ENCODE measurements at places on chromosomes 2 and 18. TPM values are rescaled to one million over a fixed set of nuclear protein-coding genes. Genes with fewer than 3 reads are reported as not detected.

NT5DC4 gene
- not detected for total RNA-seq

NT5C1B gene
- not detected for total RNA-seq

EFEMP1 gene
- total RNA-seq: 44.2 TPM

GREB1L gene
- total RNA-seq: 3.8 TPM

PLEKHH2 gene
- total RNA-seq: 1.5 TPM

STARD6 gene
- total RNA-seq: not detected

PRSS56 gene
- total RNA-seq: 0.13 TPM

REEP1 gene
- total RNA-seq: 0.88 TPM

HOXD9 gene
- total RNA-seq: 1.3 TPM

TUBB8B gene
- not detected for total RNA-seq

DOK6 gene
- not detected for total RNA-seq

GKN2 gene
- total RNA-seq: 1.9 TPM

CFAP53 gene
- total RNA-seq: 0.38 TPM

SNORC gene
- total RNA-seq: 2.4 TPM

ACTG2 gene
- 0.30 TPM for total RNA-seq

RFX8 gene
- not detected for total RNA-seq

TLX2 gene
- total RNA-seq: 0.31 TPM

DNPEP gene
- 62.6 TPM for total RNA-seq

PRKCE gene
- 10.4 TPM for total RNA-seq

PPM1B gene
- 39.9 TPM for total RNA-seq

CNGA3 gene
- total RNA-seq: not detected

CABYR gene
- 18.9 TPM for total RNA-seq

Measured in A549 treated with Hydrocortisone at 1 μM for 4 hours (cell line).